ENCODE measurements at places on chromosomes 5 and 9.
A peak's percentile ranks its signal among the peaks of the same experiment; 100 is the strongest.

- DNase-seq = no peak
These were observed 69.7 kb upstream of the FCN1 start for GRCh38 chr9:134987376-134987775.

DNA sequence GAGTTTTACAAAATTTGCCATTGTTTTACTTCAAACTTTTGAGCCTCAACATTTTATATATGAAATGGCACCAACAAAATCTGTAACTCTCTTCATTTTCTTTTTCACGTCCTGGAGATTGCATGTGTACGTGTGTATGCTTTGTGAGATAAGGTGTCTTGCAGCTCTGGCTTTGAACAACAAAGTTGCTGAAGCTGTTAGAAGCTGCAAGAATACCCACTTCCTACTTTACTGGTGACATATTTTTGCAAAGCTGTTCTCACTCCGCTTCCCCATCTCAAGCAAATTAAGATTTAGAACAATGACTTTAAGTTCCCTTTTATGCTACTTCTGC is 41.8 kb downstream of the FYB1 start:
- no peak for DNase-seq

- DNase-seq = no peak
These were observed 28.6 kb upstream of the NSMF start for GRCh38 chr9:137487454-137488326.

DNA sequence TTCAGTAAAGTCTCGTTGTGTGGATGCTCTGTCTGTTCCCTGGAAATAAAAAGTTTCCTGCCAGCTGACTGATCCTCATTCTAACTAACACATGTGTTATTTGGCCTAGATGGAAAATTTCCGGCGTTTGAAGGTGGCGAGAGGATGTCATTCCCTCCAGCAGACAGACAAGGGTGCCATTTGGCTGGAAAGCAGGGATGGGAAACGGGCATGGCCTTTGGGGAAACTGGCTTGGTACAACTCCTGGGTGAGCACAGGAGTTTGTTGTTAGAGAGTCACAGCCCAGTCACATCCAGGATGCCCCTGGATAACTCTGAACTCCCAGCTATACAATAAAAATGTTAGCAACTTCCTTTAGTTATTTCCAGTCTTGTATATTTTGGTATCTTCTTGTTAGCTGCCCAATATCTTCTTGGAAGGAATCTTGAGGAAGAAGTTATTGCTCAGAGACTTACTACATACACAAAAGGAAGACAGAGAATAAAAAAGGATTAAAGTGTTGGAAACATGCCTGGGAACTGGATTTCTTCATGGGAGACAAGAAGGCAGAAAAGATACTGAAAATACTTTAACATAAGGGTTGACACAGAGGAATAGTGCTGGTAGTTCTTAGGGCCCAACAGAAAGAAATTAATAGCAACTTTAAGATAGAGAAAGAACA is 41.9 kb downstream of the TEK start:
- no peak for DNase-seq

DNA sequence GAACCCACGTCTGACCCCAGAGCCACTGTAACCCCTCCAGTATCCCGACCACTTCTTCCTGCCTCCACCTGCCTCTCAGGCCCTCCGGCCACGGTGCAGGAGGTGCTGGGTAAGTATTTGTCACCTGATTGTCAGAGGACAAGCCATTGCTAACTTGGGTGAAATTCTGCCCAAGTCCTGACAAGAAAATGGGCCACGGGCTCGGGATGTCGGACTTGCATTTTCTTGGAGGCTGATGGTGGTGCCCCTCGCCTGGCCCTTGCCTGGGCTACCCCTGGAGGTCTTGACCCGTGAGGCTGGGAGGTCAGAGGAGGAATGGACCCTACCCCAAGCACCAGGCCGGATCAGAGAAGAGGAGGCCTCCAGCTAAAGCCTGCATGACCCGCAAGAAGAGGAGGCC is 149.7 kb upstream of the COL5A1 start:
- no peak for DNase-seq

- no peak for DNase-seq
These were observed 546.9 kb upstream of the RIOK2 start for GRCh38 chr5:97729938-97730337.

DNA sequence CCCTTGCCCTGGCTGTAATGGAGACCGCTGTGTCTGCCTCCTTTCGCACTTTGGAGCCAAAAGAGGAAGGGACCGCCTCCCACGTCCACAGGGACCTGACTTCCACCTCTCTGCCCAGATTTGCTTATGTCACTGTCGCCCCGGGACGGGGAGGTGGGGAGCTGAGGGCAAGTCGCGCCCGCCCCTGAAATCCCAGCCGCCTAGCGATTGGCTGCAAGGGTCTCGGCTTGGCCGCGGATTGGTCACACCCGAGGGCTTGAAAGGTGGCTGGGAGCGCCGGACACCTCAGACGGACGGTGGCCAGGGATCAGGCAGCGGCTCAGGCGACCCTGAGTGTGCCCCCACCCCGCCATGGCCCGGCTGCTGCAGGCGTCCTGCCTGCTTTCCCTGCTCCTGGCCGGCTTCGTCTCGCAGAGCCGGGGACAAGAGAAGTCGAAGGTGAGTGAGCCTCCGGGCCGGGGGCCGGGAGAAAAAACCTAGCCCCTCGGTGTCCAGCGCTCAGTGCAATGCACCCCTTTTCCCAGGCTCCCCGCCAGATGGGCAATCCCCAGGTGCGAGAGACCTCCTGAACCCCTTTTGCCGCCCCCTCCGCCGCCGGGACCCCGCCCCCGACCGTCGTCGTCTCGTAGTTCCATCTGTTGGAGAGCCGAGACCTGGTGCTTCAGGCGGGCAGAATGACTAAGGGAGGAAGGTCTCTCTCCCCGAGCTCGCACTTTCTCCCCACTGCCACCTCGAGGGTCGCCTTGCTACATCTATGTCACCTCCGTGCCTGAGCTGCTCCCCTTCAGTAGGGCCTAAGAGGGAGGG is at the start of gene GPX3:
Gene GPX3 (plus strand): TSS at position 288 of the 807 bp plus-strand sequence. CDS start 64 bp downstream, at position 352.
- DNase-seq = no peak

GRCh38 chr5:152170350-152170749 is 234.7 kb downstream of the NMUR2 start:
- DNase-seq = no peak

DNA sequence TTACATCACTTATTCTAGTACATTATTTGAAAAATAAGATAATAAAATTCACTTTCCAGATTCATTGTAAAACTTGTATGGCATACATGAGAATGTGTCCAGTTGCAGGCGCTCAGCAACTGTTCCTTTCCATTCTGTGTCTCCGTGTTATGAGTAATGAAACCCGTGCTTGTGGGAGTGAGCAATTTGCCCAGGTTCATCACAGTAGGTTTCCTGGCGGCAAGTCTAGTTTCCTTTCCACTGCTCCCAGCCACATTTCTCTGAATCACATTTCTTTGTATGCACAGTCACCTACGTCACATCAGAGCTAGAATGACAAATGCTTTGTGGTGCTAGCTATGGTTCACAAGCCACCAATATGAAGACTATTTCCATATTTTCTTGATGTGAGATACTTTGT is 39.9 kb downstream of the MOCS2 start:
- DNase-seq = peak; percentile 53

GRCh38 chr5:15604986-15605385 is 105.0 kb downstream of the FBXL7 start:
- no peak for DNase-seq

GRCh38 chr9:85225180-85225579 is 516.6 kb downstream of the AGTPBP1 start:
- DNase-seq = no peak

DNA sequence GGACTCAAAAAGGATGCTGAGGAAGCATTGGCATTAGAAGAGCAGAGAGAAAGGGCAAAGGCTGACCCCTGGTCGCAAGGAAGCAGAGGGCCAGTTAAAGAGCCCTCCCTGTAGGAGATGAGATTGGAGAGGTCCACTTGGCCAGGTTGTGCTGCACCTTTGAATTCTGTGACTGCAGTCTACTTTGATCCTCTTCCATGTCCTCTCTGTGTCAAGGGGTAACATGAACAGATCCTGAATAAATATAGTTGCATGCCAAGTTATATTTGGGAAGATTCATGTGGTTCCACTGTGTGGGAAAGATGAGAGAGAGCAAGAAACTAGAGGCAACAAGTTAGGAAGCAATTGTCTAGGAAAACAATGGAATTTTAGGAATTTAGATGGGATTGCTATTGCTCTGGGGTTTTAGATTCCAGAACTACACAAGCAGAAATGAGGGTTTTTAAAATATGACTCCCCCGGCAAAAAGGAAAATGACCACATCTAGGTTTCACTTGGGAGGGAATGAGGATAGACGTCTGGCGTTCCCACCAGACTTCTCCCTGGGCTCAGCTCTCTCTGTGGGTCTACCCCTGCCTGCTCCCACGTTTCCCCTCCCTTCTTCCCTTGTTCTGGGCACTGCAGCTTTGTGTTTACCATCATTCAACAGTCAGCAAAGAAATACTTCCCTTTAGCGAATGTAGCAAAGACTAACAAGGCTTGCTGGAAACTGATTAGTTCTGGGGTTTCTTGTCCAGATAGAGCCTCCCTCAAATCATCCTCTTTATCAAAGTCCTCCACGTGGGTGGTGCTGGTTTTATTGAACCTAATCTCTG is 63.6 kb downstream of the SNX18 start:
- no peak for DNase-seq

GRCh38 chr5:100858987-100859545 is 44.0 kb downstream of the ST8SIA4 start:
- no peak for DNase-seq

DNA sequence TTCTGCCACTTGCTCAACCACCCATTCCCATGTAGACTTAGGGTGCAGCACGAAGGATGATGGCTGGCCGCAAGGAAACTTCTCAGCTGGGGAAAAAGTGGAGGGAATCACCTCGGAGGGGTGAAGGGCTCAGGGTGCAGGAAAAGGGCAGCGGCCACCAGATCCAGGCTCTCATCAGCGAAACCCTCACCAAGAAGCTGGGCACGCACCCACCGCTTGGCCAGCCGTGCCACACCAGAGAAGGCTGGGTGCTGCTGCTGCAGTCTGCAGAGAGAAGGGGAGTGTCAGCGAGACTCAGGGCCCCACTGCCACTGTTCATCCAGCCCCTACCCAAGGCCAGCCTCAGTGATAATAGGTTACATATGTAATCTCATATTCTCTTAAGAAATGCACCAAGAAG is 8.6 kb downstream of the NOL6 start:
- no peak for DNase-seq
